Esophagus squamous epithelium (tissue), 5 donors: ENCODE measurements at places on chromosomes 13 and 19. TPM values are rescaled to one million over a fixed set of nuclear protein-coding genes. Genes with fewer than 3 reads are reported as not detected.

ACTMAP gene
- total RNA-seq, result 2.4 TPM

B3GNT3 gene
- total RNA-seq, result 23.0 TPM

ZNF616 gene
- 4.5 TPM for total RNA-seq

GRIN3B gene
- not detected for total RNA-seq

SYNGR4 gene
- total RNA-seq, result not detected

MISP gene
- total RNA-seq, result 1.0 TPM

ERFL gene
- total RNA-seq, result not detected
